ENCODE measurements at places on chromosomes 11 and 22. TPM values are rescaled to one million over a fixed set of nuclear protein-coding genes. Genes with fewer than 3 reads are reported as not detected.

DNA sequence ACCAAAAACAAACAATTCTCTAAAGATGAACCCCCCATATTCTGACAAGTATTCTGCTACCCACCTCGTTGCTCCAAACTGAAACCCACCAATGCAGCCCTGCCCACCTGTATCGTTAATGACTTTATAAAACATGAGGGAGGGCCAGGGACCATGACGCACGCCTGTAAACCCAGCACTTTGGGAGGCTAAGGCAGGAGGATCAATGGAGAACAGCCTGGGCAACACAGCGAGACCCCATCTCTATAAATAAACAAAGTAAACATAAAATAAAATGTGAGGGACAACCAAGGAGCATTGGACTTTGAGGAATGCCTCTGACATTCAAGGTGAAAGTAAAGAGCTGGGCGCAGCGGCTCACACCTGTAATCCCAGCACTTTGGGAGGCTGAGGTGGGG, 39.8 kb upstream of the ATXN10 start:
- no peak for DNase-seq

- DNase-seq: no peak
Measured at GRCh38 chr11:995752-996420, 40.6 kb downstream of the MUC6 start.

DNA sequence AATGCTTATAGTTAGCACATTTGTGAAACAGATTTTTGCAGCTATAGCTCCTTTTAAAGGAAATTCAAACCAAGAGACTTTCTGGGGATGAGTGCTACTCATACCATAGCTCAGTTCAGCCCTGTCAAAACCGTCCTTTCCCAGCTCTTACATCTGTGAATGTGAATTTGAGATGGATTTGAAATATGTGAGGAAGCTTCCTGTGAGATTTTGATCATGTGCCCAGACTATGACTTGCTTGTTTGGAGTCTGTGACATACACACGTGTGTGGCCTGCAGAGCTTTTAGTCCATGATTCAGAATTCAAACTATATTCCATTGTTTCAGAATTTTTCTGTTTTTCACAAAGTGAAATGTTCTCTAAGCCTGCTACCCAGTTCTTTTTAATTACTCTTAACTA, 4.4 kb upstream of the MMP1 start:
- DNase-seq: peak; percentile 94

MAJIN gene
- not detected for total RNA-seq

C11orf91 gene
- not detected for total RNA-seq

GDPD4 gene
- not detected for total RNA-seq

Data from fibroblast of the aortic adventitia (primary cell).